Thoracic aorta (tissue), 2 donors: ENCODE measurements at places on chromosomes 2 and 18.

GRCh38 chr2:219675221-219675620 lies 47.8 kb downstream of the SLC4A3 start:
- no peak for DNase-seq

DNA sequence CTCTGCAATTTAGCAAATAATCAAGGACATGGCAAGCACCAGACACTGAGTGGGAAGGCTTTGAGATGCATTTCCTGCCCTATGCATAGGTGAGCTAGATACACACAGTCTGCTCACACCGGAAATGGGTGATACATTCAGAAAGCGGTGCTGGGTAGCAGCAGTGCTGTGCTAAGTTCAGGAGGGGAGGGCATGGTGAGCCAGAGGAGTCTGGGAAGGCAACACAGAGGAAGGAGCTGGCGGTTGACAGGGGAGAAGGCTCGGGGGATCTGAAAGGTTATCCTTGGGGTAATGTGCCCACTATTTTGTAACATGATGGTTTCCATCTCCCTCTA lies 57.4 kb upstream of the EPAS1 start:
- DNase-seq = no peak

GRCh38 chr18:23340661-23341060 lies 112.4 kb upstream of the RIOK3 start:
- no peak for DNase-seq

GRCh38 chr2:43340066-43340465 lies 113.7 kb upstream of the ZFP36L2 start:
- DNase-seq = no peak

DNA sequence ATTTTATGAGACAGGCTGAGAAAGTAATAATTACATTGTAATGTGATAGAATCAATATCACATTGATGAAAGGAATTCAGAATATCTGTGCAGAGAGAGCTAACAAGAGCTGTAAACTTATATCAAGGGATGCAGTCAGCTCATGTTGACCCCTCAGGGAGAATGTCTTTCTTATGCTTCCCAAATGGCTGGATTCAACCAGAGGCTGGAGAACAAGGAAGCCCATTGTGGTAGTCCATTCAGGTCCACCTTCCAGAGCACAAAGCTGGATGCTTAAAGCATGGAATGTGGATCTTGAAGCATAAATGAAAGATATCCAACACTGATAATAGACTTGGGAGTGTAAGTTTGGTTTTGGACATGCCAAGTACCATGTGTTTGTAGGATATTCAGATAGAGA lies 220.0 kb downstream of the FIGN start:
- DNase-seq = no peak

GRCh38 chr2:175241691-175242090 lies 60.2 kb upstream of the ATP5MC3 start:
- no peak for DNase-seq

- DNase-seq = no peak
Observed at GRCh38 chr2:43155851-43156411, 70.5 kb downstream of the ZFP36L2 start.

DNA sequence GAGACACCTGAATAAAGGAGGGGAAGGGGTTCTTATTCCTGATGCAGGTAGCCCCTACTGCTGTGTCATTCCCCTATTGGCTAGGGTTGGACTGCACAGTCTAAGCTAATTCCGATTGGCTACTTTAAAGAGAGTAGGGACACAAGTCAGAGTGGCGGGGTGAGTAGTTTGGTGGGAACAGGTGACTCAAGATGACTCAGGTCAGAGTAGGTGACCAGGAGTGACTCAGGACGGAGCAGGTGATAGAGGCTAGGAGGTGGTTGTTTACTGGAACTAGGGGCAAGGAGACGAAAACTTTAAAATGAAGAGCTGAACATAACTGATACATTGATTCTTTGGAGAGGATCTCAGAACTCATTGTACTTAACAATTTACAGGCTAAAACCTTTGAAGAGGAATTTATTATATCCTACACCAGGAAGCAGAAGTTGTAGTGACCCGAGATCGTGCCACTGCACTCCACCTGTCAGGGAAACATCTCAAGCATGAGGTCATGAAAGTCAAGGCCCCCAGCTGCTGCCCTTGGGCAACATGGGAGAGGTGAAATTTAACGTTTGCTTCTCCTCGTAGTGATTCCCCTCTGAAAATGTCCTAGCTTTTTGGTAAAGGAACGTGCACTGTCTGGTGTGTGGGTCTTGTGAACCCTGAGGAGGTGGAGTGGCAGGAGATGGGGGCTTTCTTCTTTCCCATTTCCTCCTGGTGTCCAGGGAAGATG lies 4.5 kb upstream of the CYP27A1 start:
- DNase-seq = no peak

- no peak for DNase-seq
Observed at GRCh38 chr2:207260021-207260420, 94.3 kb upstream of the KLF7 start.

GRCh38 chr18:63111671-63112402 lies 207.7 kb downstream of the BCL2 start:
- no peak for DNase-seq

DNA sequence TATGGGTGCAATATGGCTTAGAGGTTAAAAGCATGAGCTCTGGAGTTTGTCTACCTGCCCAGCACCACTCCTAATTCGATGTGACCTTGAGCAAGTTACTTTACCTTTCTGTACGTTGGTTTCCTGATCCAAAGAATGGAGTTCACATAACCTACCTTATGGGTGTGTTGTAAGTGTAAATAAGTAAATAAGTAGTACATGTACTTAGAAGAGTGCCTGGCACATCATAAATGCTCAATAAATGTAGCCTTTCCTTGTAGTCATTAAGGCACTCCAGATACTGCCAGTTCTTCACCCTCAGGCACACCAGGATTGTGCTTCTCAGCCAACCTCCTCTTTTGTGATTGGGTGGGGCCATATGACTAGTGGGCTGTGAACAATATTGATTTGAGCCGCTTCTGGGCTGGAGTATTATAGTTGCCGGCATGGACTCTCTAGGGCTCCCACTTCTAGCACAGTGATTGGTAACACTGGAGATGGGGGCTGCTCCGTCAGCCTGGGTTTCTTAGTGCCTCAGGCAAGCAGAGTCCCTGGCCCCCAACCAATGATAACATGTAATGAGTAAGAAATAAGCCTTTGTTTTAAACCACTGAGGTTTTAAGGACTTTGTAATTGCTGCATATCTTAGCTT lies 101.7 kb upstream of the NOSTRIN start:
- DNase-seq = no peak

DNA sequence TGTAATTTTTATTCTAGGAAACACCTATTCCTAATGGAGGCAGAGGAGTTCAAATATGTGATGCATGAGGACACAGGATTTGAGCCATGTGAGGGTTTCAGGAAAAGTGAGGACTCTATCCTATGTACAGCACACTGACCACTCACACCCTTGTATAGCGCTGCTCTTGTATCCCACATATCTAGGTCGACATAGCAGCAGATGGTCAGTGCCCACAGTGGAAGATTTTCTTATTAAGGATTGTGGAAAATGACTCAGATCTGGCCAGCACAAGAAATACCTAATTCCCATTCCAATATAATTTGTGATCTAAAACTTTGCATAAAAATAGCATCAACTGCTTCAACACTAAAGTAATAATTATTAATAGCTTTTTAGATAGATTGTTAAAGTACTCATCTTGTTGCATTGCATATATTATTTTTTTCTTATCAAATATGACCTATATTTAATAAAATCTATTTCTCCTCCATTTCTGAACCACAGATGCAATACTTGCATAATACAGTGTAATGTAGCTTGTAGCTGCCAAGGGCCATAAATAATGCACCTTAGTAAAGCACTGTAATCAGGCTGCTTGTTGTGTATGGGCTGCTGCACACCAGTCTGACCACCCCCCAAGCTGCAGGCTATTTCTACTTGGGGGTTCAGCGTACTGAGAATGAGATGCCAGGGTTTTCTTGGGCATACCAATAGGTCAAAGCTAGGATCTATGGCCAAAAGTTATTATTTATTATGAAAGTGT lies 442.2 kb upstream of the CWC22 start:
- DNase-seq = no peak

DNA sequence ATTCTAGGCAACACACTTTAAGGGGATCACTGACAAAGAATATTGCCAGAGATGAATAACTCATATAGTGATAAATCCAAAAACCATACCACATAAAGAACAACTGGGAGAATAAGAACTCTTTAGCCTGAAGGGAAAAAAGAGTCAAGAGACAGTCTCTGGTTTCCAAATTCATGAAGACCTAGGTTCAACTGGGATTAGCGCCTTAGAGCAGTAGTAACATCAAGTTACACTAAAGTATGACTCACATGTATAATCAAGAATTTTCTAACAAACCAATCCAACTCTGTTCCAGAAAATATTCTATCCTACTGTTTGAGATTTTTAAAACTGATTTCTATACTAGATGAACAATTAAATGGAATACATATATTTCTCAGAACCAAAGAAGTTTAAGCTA lies 93.8 kb downstream of the USP34 start:
- DNase-seq = no peak

GRCh38 chr2:228548230-228548629 lies 366.7 kb upstream of the SPHKAP start:
- DNase-seq = no peak

DNA sequence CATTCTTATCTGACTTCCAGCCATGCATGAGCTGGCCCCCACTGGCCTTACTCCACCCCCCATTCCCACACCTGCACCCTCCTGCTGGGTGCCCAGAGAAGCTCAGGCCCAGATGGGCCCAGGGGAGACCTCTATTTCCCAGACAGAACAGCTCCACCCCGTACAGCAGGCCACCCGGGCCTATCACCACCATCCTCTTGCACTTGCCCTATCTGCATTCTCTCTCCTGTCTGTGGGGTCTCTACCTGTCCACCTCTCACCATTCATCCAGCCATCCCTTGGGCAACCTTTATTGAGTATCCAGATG lies 25.3 kb upstream of the TNS1 start:
- no peak for DNase-seq

GRCh38 chr2:67186871-67187270 lies 210.3 kb upstream of the ETAA1 start:
- no peak for DNase-seq

DNA sequence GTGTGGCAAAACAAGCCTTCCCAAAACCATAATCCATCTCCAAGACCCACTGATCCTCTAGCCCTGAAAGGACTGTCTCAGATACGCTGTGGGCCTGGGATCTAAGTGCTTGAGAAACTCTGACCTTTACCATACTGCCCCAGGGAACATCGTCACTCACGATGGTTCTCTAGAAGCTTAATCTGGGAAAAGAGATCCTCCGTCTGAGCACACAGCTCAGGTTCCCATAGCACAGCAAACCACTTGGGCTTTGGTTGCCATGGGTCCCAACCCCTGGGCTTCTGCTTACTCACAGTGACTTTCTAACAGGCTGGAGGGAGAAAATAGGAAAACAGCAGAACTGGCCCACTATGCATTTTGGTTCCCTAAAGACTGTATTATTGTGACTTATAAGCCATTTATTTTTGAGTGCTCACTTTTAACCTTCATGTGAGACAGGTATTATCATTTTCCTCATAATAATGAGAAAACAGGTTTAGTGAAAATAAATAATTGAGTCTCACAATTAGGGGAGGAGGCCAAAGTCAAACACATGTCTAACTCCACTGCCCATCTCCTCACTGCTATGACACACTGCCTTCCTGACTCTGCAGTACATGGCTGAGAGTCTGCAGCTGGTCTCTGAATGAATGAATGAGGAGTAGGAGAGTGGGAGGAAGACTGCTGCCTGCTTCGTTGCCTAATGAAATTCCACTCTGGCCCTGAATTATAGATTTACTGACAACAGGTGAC lies 46.7 kb downstream of the REEP1 start:
- no peak for DNase-seq

GRCh38 chr2:26685989-26686839 lies 6.3 kb upstream of the KCNK3 start:
- DNase-seq = no peak

DNA sequence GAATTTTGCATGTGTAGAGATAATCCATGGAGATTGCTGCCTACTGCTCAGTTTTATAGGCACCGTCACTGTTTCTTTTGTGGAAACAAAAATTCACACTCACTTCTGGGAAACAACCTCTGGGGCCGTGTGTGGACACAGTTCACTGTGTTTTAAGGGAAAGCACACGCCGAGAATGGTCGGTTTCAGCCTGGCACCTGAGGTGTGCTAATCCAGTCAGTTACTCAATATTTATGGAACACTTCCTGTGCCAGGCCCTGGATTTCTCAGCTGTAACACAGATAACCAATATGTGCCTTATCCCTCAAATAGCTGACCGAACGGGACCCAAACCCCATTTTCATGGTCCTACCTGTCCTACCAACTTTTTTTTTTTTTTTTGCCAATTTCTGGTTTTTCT lies 179.6 kb downstream of the MGAT5 start:
- no peak for DNase-seq

DNA sequence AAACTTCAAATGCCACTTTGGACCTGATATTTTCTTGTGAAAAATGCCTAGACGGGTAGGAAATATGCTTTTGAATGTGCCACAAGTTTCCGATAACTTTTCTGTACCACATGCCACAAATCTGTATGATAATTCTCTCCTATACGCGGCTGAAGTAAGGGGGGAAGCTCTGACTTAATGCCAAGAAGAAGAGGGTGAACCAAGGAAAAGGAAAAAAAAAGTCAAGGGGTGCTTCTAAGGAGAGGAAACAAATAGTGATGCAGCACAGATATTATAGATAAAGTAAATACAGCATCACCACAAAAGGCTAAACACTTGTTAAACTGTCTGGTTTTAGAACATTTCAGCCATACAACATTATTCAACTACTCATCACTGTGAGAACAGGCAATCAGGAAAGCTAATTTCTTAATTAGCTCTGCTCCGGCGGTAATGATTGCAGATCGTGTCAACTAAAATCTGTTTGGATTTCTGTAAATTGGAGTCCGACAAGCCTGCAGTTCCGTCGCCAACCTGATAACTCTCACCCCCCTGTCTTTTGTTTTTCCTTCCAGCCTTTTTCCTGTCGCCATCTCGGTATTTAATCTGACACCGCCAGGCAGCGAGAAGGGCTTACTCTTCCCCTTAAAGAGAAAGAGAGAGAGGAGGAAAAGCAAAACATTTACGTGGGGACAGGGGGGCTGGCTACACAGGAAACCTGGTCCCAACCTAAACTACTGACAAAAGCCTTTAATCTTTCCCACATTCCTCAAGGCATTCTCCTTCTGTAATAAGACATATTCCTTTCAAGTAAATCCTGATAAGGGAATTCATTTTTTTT lies 67.5 kb downstream of the ZEB2 start:
- no peak for DNase-seq
